Activated T-cell treated with anti-CD3 and anti-CD28 coated beads, Interleukin-2, amount 50 U/mL, for 72 hours (primary cell): ENCODE measurements at places on chromosomes 5 and 9. TPM values are rescaled to one million over a fixed set of nuclear protein-coding genes. Genes with fewer than 3 reads are reported as not detected.
A peak's percentile ranks its signal among the peaks of the same experiment; 100 is the strongest.

Gene LRRC19
- total RNA-seq = not detected

- peaks cover 10% of the 10 kb centered on the region for H3K4me1 ChIP-seq
- DNase-seq = no peak
- no peak overlapping the region for H3K4me3 ChIP-seq
- no peak overlapping the region for H3K27ac ChIP-seq
- no peaks in the 10 kb centered on the region for H3K27me3 ChIP-seq
Observed at GRCh38 chr5:16489322-16489791, 23.8 kb upstream of the ZNF622 start.

DNA sequence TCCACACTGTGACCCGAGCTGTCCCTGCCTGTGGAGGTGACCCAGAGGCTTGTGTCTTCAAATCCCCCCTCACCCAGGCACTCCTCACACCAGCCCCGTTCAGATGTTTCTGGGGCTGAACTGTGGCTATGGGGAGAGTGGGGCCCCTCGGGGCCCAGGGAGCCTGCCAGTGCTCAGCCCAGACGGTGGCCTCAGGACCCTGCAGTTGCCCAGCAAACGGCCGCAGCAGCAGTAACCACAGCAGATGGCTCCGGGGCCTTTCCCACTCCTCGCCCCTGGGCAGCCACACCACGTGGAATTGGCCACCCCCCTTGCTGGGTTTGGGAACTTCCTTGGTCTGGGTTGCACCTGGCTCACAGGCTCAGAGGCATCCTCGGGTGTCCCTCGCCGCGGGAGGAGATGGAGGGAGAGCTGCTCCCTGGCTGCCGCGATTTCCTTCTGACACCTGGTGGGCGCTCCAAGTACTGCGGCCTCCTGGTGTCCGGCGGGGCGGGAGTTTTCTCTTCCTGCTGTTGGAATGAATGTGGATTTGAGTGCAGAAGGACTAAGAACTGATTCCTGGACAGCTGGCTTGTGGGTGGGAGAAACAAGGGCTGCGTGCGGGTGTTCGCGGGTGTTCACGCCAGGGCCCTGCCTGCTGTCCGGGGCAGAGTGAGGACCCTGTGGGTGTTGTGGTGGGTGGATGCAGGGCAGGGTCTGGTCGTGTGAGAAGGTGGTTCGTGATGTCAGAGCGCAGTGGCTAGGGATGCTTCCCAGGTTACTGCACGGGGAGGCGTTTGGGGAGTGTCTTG lies 97.5 kb downstream of the COL5A1 start:
- DNase-seq = peak; percentile 27
- H3K27ac ChIP-seq = no peak overlapping the region
- no peak overlapping the region for H3K4me3 ChIP-seq
- no peaks in the 10 kb centered on the region for H3K4me1 ChIP-seq
- H3K27me3 ChIP-seq = no peaks in the 10 kb centered on the region
- H3K36me3 ChIP-seq = no peaks in the 10 kb centered on the region

DNA sequence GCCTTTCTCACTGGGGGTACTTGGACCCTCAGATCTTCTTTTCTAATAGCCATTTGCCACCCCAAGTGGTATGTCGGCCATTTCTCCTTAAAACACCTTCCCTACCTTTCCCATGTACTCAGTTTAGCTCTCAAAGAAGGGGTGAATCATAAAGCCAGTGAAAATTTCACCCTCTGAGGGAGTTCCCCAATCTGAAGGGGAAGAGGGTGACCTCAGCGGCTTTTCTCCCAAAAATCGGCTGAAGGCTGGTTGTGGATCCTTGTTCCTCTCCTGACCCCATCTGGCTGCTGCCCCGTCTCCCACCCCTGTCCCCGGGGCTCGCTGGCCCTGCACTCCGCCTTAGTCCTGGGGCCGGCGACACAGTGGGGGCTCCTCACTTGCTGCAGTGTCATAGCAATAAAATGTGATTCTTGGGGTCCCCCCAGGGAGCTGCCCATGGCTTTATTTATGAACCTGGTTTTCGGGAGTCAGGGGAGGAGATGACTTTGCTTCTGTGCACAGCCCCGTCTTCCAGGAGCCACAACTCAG lies 17.3 kb upstream of the LTC4S start:
- DNase-seq = no peak
- no peak overlapping the region for H3K27ac ChIP-seq
- no peaks in the 10 kb centered on the region for H3K27me3 ChIP-seq
- H3K36me3 ChIP-seq = peaks cover 5% of the 10 kb centered on the region
